Endothelial cell of umbilical vein (primary cell): ENCODE measurements at places on chromosomes 2 and 18. TPM values are rescaled to one million over a fixed set of nuclear protein-coding genes. Genes with fewer than 3 reads are reported as not detected.

Gene VIT
- 0.48 and 0.88 TPM in 2 replicates for total RNA-seq

Gene VSNL1
- not detected in 2 replicates for total RNA-seq

Gene ADAM23
- total RNA-seq = 20.6 and 38.5 TPM in 2 replicates

Gene PHLPP1
- total RNA-seq = 10.8 and 11.2 TPM in 2 replicates

Gene UCN
- 0.75 TPM in 1 of 2 replicates, not detected in the other for total RNA-seq

Gene POTEC
- total RNA-seq = not detected in 2 replicates

Gene SPATS2L
- 63.8 and 72.9 TPM in 2 replicates for total RNA-seq

Gene C2orf74
- 3.8 and 4.1 TPM in 2 replicates for total RNA-seq

Gene RABL2A
- 10.8 and 12.2 TPM in 2 replicates for total RNA-seq

Gene NEUROD1
- total RNA-seq = not detected in 2 replicates

Gene CHRNA1
- 8.7 and 11.3 TPM in 2 replicates for total RNA-seq

Gene RPRM
- total RNA-seq = not detected in 2 replicates

Gene TMEM37
- total RNA-seq = 2.9 and 3.5 TPM in 2 replicates

Gene DOK6
- not detected in 2 replicates for total RNA-seq

Gene CYP27A1
- 12.6 and 15.1 TPM in 2 replicates for total RNA-seq

Gene PPP1R1C
- total RNA-seq = 0.55 TPM in 1 of 2 replicates, not detected in the other

Gene SERPINB12
- total RNA-seq = not detected in 2 replicates

Gene SPC25
- 20.5 and 24.2 TPM in 2 replicates for total RNA-seq

Gene ADGRF3
- total RNA-seq = 0.18 and 0.73 TPM in 2 replicates

Gene CXCR1
- total RNA-seq = not detected in 2 replicates

Gene SNORC
- total RNA-seq = 2.6 and 4.0 TPM in 2 replicates

Gene TMEM237
- 57.2 and 64.7 TPM in 2 replicates for total RNA-seq

Gene CDK15
- not detected in 2 replicates for total RNA-seq

Gene FBXO36
- total RNA-seq = 0.53 and 1.1 TPM in 2 replicates

Gene TTC21B
- total RNA-seq = 18.0 and 21.9 TPM in 2 replicates

Gene KRTCAP3
- total RNA-seq = 4.0 and 4.6 TPM in 2 replicates

Gene POTEJ
- total RNA-seq = 0.24 TPM in 1 of 2 replicates, not detected in the other

Gene TNFRSF11A
- total RNA-seq = 11.1 and 11.9 TPM in 2 replicates

Gene PIKFYVE
- total RNA-seq = 28.2 and 28.5 TPM in 2 replicates

Gene REG1B
- not detected in 2 replicates for total RNA-seq

Gene GDF7
- 1.1 and 3.7 TPM in 2 replicates for total RNA-seq

Gene FASTKD1
- 32.2 and 33.4 TPM in 2 replicates for total RNA-seq

Gene DSEL
- 4.5 TPM in 2 replicates for total RNA-seq

Gene TMEM17
- total RNA-seq = 0.91 and 1.2 TPM in 2 replicates

Gene B3GNT7
- 1.2 TPM in 2 replicates for total RNA-seq

Gene MOCOS
- total RNA-seq = 0.85 and 0.88 TPM in 2 replicates

Gene CD8B2
- not detected in 2 replicates for total RNA-seq

Gene OR6B2
- not detected in 2 replicates for total RNA-seq

Gene MYO3B
- not detected in 2 replicates for total RNA-seq

Gene FSIP2
- 0.16 and 0.24 TPM in 2 replicates for total RNA-seq

Gene SERPINB13
- not detected in 2 replicates for total RNA-seq

Gene SP110
- 10.7 and 11.6 TPM in 2 replicates for total RNA-seq

Gene IL36G
- not detected in 2 replicates for total RNA-seq

Gene TPO
- total RNA-seq = not detected in 2 replicates

Gene DPP10
- not detected in 2 replicates for total RNA-seq

Gene CELF4
- total RNA-seq = not detected in 2 replicates

Gene TUBA3E
- not detected in 2 replicates for total RNA-seq

Gene DYNAP
- not detected in 2 replicates for total RNA-seq

Gene CNDP1
- not detected in 2 replicates for total RNA-seq

Gene C1QL2
- not detected in 2 replicates for total RNA-seq

Gene KCNIP3
- total RNA-seq = 0.21 and 0.62 TPM in 2 replicates

Gene DAPL1
- not detected in 2 replicates for total RNA-seq
